ENCODE measurements at places on chromosomes 11 and 22. TPM values are rescaled to one million over a fixed set of nuclear protein-coding genes. Genes with fewer than 3 reads are reported as not detected.

The SLC5A4 gene
- total RNA-seq: 0.82 TPM

The SCGB1D1 gene
- total RNA-seq: not detected

The UBQLN3 gene
- 0.88 TPM for total RNA-seq

The WBP2NL gene
- 8.6 TPM for total RNA-seq

The SYT13 gene
- 19.8 TPM for total RNA-seq

The APOA4 gene
- total RNA-seq: not detected

The SCGB1D2 gene
- not detected for total RNA-seq

The UVRAG gene
- total RNA-seq: 49.5 TPM

The TUBA8 gene
- total RNA-seq: 4.9 TPM

The GSTT2B gene
- 2.8 TPM for total RNA-seq

The POU2AF2 gene
- total RNA-seq: not detected
